ENCODE measurements at places on chromosomes 5 and 9.
A peak's percentile ranks its signal among the peaks of the same experiment; 100 is the strongest.

- peak; percentile 78 for DNase-seq
Measured at GRCh38 chr5:1385395-1386273, 40.7 kb upstream of the CLPTM1L start.

DNA sequence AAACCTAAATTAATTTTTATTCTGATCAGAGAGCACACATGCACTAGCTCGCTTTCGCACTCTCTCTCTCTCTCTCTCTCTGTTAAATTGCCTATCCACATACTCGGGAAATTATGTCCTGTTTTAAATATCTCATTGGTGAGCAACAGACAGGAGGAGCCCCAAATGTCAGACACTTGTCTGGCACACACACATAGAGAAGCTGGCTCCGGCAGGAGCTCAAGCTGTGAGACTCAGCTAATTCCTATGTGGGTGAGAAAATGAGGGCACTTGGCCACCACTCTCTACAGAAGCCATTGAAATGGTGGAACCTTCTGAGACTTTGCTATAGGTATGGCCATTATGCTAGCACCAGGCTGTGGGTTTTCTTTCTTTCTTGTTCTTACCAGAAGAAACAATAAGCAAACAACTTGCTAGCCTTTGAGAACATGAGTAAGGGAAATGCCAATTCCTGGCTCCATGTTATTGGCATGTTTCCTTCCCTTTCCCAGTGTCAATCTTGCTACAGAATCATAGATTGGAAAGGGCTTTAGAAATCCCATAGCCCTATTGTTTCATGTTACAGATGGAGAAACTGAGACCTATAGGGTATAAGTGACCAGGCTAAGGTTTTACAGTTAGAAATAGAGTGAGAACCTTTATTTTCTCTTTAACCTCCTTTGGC is 9.0 kb downstream of the RFX3 start:
- no peak for DNase-seq

DNA sequence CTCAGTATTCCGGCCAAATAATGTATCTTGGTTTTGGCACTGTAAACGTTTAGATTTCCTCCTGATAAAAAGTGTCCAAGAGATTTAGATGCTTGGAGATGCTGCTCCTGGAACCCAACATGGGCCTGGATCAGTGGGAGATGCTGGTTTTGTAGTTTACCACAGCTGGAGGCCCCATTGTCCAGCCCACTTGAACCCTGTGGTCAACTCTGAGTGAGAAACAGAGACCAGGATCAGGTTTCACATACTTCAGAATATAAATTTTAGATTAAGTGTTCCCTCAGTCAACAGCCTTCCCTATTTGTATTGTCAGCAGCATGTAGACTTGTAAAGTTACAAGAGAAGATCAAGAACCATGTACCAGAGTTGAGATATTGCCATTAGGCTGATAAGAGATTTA is 144.7 kb upstream of the C9orf72 start:
- DNase-seq = no peak

DNA sequence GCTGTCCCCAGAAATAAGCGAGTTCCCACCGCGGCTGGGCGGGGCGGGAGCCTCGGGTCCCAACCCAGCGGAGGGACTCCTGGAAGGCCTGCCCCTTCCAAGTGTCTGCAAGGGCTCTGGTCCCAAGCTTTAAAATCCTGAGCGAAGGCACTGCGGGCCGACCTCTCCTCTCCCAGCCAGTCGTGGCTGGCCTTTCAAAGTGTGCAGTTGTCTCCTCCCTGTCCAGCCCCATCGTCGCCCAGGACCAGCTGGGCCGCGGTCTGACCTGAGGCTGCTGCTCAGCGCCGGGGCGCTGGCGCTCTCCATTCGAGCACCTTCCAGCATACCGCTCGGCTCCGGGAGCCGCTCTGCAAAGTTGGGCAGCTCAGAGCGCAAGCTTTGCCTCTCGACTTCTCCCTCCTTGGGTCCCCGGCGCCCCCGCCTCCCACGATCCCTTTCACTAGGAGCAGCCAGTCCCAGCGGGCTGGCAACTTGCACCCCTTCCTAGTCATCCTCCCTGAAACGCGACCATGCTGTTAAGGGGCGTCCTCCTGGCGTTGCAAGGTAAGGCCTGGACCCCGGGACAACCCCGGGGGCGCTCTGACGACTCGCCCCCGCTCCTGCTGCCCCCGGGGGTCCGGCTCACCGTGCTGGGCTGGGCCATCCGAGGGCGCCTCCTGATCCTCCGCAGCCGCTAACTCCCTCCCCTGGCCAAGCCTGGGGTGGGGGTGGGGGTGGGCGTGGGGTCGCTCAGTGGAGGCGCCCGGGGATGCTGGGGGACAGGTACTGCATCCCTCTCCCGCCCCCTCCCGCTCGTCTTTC is at the start of gene MAMDC2:
Gene MAMDC2 (plus strand): TSS at position 160 of the 801 bp plus-strand sequence. CDS start 350 bp downstream, at position 510.
- no peak for DNase-seq

DNA sequence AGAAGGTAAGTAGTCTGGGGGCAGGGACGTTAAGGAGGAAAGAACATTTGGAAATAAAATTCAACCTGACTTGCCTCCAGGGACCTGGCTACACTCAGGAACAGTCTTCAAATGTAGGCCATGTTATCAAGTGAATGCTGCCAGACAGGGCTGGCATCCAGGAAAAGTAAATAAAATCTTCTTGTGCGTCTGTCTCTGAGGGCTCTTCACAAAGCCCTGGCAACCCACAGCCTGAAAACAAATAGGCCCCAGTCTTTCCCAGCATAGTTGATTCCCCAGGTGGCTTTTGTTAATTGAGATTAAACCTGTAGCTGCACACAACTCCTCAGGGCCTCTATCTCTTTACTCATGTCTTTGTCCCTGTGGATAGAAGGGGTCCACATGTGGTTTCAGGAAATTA is 55.4 kb downstream of the STK32A start:
- DNase-seq = no peak

DNA sequence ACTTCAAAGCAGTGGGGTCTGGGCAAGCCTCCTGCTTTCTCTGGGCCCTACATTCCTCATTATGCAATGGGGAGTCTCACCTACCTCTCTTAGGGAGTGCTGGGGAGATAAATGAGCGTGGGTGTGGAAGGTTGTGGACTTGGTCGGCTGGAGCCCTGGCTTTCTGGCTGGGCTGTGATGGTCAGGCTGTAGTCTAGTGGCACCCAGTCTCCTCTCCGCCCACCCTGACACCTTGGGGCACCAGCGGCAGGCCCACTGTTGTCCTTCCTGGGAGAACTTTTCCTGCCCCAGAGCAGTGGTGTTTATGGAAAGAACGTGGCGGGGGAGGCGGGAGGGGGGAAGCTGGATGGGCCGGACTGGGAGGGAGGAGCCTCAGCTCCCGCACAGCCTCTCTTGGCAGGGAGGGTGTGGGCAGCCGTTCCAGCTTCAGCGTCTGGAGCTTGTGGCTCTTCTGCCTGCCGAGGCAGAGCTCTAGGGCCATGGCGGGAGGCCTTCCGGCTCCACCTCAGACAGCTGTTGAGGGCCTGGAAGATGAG is 4.1 kb downstream of the PTGS1 start:
- no peak for DNase-seq

GRCh38 chr9:38687992-38688391 is 31.9 kb downstream of the FAM240B start:
- DNase-seq = no peak

DNA sequence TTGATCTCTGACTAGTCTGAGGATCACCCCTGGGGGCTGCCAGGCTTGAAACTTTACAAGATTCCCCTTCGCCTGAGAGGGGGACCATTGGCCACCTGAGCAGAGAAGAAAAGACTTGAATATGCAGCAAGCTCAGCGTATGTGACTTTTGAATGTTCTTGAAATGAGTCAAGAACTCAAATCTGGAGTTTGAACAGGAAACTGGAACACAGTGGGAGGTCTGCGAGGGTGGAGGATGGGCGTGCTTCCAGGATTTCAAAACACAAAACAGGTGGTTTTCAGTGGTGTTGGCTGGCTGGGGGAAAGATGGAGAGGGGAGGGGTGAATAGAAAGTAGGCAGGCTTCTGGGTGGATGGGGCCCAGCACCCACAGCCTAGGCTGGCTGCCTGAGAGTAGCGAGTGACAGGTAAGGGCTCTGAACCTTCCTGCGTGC is 40.6 kb downstream of the TMEM174 start:
- peak; percentile 7 for DNase-seq

GRCh38 chr9:110599468-110599867 is 19.9 kb upstream of the SVEP1 start:
- no peak for DNase-seq

GRCh38 chr9:13109781-13110180 is 169.7 kb downstream of the MPDZ start:
- DNase-seq = no peak

GRCh38 chr9:129972816-129973215 is 70.2 kb downstream of the FNBP1 start:
- no peak for DNase-seq

DNA sequence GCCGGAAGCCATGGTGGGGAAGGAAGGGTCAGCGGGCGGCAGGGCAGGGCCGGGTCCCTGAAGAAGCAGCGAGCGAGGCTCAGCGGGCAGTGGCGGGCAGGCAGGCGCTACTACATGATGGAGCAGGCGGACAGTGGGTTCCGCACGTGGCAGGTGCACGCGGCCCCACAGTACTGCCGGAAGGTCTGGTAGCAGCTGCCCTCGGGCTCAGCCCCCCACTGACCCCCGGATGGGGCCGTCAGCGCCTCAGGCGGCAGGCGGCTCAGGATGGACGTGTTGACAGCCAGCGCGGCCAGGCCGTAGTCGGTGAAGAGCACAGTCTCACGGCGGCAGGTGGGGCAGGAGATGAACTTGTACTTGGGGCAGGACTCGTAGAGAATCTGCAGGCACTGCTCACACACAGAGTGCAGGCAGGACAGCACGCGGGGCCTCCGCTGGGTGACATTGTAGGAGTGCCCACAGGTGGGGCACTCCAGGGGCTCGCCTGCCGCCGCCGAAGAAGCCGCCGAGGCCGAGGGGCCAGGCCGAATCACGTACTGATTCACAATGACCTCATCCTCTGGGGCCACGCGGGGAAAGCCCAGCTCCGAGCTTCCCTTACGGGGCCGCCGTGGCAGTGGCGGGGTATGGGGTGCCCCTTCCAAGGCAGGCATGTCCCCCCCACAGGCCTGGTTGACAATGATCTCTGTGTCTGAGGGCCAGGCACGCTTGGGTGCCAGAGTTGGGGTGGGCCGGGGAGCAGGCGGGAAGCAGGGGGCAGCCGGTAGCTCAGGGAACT is 1.5 kb downstream of the RNF208 start:
- no peak for DNase-seq

GRCh38 chr9:95010431-95010838 is 283.9 kb downstream of the AOPEP start:
- DNase-seq = no peak

DNA sequence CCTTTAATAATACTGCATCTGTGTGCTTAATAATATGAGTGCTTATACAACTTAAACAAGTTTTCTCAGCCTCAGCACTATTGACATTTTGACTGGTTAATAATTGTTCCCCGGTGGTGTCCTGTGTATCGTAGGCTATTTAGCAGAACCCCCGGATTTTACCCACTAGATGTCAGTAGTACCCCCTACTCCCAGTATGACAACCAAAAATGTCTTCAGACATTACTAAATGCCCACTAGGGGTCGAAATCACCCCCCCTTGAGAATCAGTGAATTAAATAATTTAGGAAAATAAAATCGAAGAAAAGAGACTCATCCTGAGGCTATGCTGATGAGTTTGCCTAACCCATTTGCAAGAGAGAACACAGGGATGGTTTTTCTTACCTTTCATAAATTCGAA is 166.3 kb downstream of the ATP10B start:
- DNase-seq = no peak

DNA sequence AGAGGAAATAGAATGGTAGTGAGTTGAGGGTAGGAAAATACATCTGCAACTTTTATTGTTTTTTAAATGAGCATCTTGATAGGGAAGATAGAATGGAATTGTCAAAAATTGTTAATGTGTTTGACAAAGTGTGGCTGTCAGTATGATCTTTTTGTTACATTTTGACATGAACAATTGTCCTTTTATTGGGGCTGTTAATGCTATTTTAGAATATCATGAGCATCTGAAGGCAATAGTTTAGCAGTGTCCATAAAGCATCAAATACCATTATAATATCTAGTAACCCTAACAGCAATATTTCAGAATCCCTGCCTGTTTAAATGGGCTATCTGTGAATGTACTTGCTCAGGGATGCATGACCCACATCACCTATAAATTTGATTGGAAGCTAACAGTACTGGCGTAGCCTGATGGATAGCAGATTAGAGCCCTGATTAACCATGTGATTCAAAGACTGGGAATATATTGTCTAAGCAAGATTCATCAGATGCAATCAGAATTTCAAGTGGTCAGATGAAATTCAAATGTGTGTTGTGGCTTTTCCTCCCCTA is 37.8 kb downstream of the TLE4 start:
- no peak for DNase-seq

GRCh38 chr5:94908889-94909480 is 290.5 kb downstream of the SLF1 start:
- no peak for DNase-seq

GRCh38 chr9:127004946-127005769 is 90.6 kb downstream of the RALGPS1 start:
- peak; percentile 90 for DNase-seq

DNA sequence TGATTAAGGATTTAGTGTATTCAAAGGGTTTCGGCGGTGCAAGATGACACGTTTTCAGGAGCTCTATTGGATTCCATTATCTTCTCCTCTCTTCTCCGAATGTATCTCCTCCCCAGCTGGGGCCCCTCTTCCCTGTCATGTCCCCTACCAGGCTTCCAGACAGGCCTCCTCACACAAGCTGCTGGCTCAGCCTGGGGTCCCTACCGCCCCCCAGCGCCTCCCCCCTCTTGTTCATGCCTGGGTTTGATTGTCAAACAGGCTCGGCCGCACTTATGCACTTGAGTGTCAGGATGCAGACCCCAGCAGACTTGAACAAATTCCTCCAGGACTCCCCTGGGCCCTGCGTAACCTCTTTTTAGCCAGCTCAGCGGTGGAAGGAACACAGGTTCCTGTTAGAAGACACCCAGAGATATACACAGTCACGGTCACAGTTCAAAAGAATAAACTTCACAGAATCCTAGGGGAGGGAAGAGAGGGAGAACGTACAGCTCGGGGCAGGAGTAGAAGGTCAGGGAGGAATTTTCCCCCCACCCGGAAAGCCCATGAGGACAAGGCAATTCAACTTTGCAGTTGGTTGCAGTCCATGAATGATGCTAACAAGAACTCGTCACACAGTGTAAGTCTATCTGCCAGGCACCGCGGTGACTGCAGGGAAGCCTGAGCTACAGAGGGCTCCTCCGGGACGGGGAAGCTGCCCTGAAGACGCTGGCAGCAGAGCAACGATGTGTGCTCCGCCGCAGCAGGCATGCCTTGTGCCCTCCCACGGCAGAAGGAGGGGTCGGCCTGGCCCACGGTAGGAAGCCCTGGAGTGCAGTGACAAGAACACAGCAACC is 560.0 kb downstream of the BNC2 start:
- DNase-seq = no peak

- DNase-seq = peak; percentile 48
Measured at GRCh38 chr5:132746954-132747615, at the start of gene CCNI2. CCNI2 (plus strand) TSS chr5:132747426; CDS start chr5:132747496, 70 bp downstream.

DNA sequence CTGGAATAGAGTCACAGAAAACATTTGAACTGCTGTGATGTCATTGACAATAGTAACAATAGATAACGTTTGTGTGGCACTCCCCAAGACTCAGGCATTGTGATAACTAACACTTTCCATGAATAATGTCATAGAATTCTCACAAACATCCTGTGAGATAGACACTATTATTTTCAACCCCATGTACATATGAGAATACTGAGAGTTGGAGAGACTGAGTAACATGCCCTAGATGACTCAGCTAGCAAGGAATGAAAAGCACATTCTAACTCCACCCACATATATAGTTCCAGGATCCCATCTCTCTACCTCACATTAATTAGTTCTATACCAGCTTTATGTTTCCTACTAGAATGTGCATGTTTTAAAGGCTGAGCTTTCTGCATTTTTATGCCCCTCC is 71.4 kb downstream of the ASTN2 start:
- no peak for DNase-seq

- DNase-seq = no peak
Measured at GRCh38 chr9:129312251-129313122, 134.4 kb upstream of the IER5L start.

- DNase-seq = no peak
Measured at GRCh38 chr9:114678130-114678529, 3.9 kb downstream of the TEX48 start.

Data from T-helper 1 cell (primary cell).